Thoracic aorta endothelial cell (primary cell): ENCODE measurements at places on chromosomes 4 and X. TPM values are rescaled to one million over a fixed set of nuclear protein-coding genes. Genes with fewer than 3 reads are reported as not detected.

Gene ETNPPL
- 0.22 and 0.27 TPM in 2 replicates for total RNA-seq

Gene TLL1
- total RNA-seq, result 8.0 and 15.2 TPM in 2 replicates

Gene ZCCHC12
- 0.13 TPM in 1 of 2 replicates, not detected in the other for total RNA-seq

Gene MEPE
- not detected in 2 replicates for total RNA-seq

Gene XAGE1A
- total RNA-seq, result not detected in 2 replicates

Gene AVPR2
- not detected in 2 replicates for total RNA-seq

Gene COX7B2
- not detected in 2 replicates for total RNA-seq

Gene HSFX2
- 0.13 TPM in 1 of 2 replicates, not detected in the other for total RNA-seq

Gene MAGEB1
- not detected in 2 replicates for total RNA-seq

Gene SULT1B1
- 150 and 219 TPM in 2 replicates for total RNA-seq

Gene SLC9A7
- total RNA-seq, result 27.1 and 29.9 TPM in 2 replicates

Gene PNCK
- not detected in 2 replicates for total RNA-seq

Gene SMIM10
- 1.5 and 2.0 TPM in 2 replicates for total RNA-seq

Gene NUP62CL
- 0.40 and 1.1 TPM in 2 replicates for total RNA-seq

Gene GABRB1
- total RNA-seq, result not detected in 2 replicates

Gene TBC1D25
- total RNA-seq, result 7.2 and 7.8 TPM in 2 replicates

Gene ZNF275
- total RNA-seq, result 8.8 and 9.8 TPM in 2 replicates

Gene C4orf36
- 0.50 and 0.53 TPM in 2 replicates for total RNA-seq

Gene ASB5
- total RNA-seq, result not detected in 2 replicates

Gene RHOXF1
- total RNA-seq, result not detected in 2 replicates
